ENCODE measurements at places on chromosomes 3 and 15. TPM values are rescaled to one million over a fixed set of nuclear protein-coding genes. Genes with fewer than 3 reads are reported as not detected.

- DNase-seq, result no peak
These were observed 1046.4 kb downstream of the NTRK3 start for GRCh38 chr15:87209891-87210689.

DNA sequence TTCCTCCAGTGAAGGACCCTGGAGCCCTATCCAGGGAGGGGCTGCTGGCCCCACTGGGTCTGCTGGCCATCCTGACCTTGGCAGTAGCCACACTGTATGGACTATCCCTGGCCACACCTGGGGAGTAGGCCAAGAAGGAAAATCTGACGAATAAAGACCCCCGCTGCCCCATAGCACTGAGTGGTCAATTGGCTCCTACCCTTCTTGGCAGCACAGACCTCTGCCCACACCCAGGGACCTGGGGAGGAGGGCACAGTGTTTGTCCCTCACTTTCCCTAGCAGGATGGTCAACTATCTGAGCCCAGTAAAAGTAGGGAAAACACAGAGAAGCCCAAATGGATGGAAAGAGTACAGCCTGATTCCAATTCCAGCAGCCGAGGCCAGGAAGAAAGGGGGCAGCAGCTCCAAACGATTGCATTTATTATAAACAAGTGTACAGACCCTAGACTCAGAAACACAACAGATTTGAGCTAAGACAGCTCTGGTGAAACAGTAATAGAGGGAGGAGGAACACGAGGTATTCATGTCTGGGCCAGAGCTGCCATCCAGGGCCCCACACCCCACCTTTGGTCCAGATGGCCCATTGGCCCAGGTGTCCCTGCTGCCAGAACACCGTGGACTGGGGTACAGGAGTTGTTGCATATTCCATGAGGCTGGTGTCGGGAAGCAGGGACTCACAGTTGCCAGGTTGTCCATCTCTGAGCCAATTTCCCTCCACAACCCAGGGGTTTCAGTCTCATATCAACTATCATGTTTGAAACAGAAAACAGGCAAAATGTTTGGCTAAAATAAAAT is 21.1 kb downstream of the ATRIP start:
- DNase-seq, result no peak

DNA sequence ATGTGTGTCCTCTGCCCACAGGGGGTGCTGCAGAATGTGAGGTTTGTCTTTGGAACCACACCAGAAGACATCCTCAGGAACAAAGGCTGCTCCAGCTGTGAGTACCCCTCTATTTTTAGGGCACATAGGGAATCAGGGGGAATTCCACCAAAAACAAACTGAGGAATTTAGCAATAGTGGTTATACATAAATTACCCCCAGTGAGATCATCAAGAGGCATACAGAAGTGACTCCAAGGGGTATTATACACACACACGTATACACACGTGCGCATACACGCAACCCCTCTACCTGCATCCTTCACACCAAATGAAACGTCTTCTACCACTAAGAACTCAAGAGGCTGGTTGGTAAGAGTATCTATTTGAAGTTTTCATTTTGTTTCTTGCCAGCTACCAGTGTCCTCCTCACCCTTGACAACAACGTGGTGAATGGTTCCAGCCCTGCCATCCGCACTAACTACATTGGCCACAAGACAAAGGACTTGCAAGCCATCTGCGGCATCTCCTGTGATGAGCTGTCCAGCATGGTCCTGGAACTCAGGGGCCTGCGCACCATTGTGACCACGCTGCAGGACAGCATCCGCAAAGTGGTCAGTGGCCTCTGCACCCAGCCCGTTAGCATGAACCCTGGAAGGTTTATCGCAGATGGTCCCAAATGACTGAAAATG is 2.9 kb downstream of the THBS1 start:
- DNase-seq, result peak; percentile 73

- peak; percentile 48 for DNase-seq
These were observed 46.1 kb downstream of the PIK3R4 start for GRCh38 chr3:130700541-130700940.

DNA sequence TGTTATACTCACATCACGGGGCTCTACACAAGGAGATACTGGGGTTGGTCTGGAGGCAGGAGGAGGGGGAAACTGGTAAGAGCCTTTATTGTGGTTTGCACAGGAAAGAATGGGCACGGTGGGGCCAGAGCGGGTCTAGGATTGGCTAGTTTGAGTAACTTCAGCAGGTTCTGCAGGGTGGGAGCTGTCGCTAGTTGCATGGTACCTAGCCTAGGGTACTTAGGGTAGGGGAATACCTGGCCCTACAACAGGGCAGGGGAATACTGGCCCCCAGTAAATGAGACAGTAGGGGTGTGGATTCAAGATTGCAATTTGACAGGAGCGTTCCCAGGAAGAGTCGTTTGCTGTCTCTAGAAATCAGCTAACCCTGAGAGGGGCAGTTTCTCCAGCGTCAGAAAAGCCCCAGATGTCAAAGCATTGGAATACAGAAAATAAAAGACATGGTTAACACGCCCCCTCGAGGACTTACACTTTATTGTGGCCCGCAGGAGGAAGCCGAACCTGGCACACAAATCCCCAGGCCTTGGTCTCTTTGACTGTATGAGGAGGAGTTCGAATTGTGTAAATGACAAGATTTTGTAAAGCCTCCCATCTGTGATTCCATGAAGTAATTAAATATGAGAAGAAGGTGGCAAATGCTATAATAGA is 32.0 kb downstream of the ST8SIA2 start:
- no peak for DNase-seq

- DNase-seq, result no peak
These were observed 73.2 kb downstream of the CLSTN2 start for GRCh38 chr3:140007911-140008869.

GRCh38 chr3:17771177-17772017 is 29.0 kb upstream of the TBC1D5 start:
- DNase-seq, result no peak

DNA sequence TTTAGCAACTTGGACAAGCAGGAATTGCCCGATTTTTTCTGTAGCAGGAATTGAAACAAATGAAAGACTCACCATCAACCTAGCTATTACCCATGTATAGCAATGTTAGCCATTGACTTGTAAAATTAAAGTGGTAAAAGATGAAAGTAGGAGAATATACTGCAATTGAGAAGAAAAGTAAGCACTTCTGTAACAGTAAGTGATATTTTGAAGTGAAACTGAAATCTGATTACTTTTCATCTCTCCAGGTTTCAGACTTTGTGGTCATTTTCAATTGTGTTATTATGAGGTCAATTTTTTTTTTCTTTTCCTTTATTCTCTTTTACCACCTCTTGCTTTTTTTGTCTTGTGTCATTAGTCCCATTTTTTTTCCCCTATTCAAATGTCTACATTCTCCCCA is 1078.2 kb downstream of the ZPLD1 start:
- no peak for DNase-seq

DNA sequence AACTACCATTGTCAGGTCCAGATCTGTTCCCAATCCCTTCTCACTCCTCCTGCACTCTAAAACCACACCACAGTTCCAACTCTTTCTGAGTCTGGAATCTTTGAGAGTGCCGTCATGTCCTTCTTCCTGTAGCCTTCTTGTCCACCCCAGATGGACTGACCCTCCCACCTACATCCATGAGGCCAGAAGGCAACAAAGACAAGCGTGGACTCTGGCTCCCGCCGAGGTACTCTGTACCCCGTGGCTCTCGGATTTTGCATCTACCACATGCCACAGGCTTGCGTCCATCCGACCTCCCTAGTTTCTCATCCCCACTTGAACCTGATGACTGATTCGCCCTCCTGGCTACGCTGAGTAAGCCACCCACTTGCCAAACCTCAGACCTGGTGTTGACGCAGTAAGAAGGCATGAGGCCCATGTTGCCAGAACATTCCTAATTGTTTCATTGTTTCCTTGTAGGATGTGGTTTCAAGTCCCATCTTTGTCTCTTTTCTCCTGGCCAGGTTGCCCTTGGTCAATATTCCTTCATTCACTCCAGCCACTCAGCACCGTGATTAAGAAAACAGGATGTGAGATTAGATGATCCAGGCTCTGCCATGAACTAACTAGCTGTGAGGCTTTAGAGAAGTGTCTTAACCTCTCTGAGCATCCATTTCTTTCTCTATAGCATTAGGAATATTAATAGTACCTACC is 1.1 kb upstream of the ZBTB38 start:
- DNase-seq, result peak; percentile 100

The RETNLB gene
- not detected for total RNA-seq

The POC1A gene
- total RNA-seq, result 8.3 TPM

The ECE2 gene
- total RNA-seq, result not detected

The IDH2 gene
- total RNA-seq, result 87.2 TPM

The PTH1R gene
- 0.18 TPM for total RNA-seq
